ENCODE measurements at places on chromosomes 16 and 17.
A peak's percentile ranks its signal among the peaks of the same experiment; 100 is the strongest.

DNA sequence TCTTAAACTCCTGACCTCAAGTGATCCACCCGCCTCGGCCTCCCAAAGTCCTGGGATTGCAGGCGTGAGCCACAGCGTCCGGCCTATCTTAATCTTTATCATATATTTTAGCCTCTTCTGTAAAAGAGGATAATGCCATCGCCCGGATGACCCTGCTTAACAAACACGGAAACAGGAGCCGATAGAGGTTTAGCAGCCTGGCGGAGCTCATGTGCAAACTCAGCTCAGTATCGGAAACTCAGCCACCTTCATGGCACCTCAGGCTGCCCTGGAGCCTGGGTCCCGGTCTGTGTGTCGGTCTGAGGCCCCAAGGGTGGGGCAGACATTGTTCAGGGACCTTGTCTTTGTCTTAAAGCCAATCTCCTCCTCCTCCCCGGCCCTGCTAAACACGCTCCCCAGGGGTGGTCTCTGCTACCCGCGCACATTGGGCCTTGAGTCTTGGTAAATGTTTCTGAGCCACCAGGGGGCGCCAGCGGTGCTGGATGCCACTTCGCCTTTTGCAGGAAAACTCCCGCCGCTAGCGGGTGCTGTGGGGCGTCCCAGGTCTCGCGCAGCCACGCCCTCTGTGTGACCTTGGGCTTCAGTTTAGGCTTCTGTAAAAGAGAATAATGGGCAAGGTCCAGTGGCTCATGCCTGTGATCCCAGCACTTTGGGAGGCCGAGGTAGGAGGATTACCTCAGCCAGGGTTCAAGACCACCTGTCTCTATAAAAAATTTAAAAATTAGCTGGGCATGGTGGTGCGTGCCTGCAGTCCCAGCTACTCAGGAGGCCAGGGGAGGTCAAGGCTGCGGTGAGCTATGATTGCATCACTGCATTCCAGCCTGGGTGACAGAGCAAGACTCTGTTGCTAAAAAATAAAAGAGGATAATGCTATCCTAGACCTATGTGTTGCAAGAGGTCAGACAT lies 2.7 kb downstream of the CETP start:
- peak; percentile 82 for DNase-seq

- DNase-seq: peak; percentile 87
These were observed 8.2 kb downstream of the PLCD3 start for GRCh38 chr17:45123930-45124796.

DNA sequence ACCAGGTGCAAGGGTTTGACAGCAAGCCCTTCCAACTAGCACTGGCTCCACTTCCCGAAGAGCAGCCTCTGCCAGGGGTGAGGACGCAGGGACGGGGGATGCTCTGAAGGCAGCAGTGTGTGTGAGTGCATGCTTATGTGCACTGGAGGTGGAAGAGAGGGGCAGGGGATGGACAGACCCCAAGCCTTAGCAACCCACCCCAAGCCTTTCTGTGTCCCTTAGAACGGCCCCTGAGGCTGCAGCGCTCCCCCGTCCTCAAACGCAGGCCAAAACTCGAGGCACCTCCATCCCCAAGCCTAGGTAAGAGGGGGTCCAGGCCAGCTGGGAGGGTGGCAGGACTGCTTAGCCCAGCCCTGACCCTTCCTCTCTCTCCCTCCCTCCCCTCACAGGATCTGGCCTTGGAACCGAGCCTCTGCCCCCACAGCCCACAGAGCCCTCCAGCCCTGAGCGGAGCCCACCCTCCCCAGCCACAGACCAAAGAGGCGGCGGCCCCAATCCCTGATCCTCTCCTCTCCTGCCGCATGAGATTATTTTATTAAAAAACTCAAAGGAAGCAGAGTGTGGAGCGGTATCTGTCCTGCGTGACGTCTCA lies 2.9 kb downstream of the ACD start:
- DNase-seq: no peak

DNA sequence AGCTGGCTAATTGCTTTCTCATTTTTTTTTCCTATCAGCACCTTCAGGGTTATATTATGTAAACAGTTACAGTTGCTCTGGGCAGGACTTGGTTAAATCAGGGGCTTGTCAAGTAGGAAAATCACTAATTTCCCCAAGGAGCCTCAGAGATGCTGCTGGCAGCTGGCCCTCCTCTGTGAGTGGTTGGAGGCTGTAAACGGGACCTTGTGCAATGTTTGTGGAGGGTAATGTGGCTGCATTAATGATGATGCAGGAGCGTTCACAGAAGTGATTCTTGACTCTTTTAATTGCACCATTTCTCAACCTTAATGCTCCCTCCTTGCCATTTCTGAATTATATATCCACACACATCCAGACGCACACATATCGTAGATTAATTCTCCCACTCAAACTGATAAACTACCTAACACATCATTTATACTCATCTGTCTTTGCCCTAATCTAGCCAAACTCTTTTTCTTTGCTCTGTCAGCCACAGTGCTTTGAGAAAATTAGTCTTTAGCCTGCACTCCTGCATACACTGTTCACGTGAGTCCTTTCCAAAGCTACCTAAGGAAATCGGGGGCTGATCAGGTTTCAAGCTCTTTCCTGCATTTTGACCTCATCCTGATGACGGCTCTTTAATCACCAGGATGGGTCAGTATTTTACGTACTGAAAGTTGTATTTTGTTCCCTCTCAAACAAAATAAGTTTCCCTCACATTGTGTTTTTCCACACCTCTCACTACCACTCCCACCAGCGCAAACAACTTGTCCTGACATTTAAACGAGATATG lies 154.4 kb upstream of the PIRT start:
- DNase-seq: no peak

- peak; percentile 52 for DNase-seq
These were observed 34.4 kb downstream of the WWP2 start for GRCh38 chr16:69796285-69797118.

- DNase-seq: no peak
These were observed 24.3 kb upstream of the RFFL start for GRCh38 chr17:35087731-35088355.

GRCh38 chr17:12386225-12386624 lies 279.5 kb upstream of the MYOCD start:
- DNase-seq: no peak

DNA sequence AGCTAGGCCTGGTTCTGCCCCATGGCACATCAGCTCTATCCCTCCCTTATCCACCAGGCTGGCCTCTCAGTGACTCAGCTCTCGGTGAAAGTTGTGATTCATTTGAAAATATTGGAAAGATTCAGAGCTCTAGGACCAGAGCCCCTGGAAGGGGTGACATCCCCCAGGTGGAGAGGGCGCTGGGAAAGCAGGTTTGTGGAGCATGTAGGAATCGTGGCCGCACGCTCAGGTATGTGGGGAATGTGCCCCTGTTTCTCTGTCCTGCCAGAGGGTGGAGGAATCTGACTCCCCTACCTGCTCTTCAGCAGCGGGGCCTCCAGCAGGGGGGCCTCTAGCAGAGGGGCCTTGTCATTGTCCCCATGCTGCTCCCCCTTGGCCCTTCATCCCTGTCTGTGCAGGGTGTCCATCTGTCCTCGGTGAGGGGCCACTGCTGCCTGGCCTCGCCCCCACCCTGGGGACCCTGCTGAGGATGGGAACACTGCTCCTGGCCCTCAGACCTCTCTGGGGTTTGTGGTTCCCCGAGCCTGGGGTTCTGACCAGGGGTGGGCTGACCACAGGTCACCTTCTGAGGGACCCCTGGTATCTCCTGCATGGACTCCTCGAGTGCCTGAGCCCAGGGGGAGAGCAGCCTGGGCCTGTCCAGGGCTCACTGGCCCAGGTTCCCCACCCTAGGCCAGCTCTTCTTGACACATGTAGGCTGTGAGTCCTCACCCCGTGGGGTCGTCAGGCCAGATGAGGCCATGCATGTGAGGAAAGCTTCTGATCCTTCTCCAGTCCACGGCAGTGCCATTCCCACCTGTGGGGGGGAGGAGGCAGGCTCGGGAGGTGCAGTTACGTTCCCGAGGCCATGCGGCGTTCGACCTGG lies 47.5 kb downstream of the NT5M start:
- DNase-seq: no peak

DNA sequence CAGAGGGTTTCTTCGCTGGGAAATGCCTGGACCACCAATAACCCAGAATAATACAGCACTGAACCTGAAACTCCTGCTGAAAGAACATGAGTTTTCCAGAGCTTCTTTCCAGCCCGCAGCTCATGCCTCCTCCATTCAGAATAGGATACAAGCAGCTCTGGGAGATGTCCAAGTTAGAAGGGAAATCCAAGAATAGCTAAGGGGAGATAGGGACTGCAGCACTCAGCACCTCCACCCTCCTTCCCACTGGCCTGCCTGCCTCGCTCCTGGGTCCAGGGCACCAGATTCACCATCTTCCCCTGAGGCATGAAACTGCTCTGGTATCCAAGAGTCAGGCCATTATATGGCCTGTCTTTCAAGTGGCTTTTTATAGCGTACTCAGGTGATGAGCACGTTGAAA lies 4.1 kb downstream of the KRT31 start:
- DNase-seq: no peak

GRCh38 chr17:77503293-77503655 lies 362.5 kb downstream of the SEC14L1 start:
- DNase-seq: no peak

DNA sequence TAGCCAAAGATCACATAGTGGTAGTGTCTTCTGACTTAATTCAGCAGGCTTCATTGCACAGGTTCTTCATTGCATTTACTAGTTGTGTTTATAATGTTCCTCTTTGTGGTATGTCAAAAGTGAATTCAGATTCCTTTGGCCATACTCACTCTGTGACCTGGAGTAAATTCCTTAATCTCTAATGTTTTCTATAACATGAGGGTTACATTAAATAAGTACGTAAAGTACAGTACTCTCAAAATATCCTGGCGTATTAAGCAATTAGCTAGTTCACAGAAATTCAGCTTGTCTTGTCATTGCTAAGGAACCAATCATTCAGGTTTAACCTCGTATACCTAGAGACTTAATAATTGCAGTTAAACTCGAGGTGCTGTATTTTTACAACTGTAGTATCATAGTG lies 4.2 kb downstream of the RPS6KB1 start:
- no peak for DNase-seq

- DNase-seq: peak; percentile 52
These were observed 1.5 kb upstream of the FBXL19 start for GRCh38 chr16:30921748-30922419.

DNA sequence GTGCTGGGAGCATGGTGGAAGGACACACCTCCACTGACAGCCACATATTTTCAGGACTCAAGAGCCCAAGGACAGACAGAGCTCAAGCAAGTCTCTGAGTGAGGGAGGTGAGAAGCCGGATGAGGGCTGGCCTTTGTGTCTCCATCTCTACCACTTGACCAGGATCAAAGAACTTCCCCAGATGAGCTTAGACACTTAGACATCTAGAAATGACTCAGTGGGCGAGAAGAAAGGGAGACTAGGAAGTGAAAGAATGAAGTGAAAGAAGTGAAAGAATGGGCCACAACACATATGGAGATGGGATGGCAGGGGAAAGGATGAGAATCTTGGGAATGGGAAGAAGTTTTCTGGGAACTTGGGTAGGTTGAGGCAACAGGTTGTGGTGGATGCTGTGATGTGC lies 274.9 kb upstream of the CCL2 start:
- DNase-seq: no peak

- no peak for DNase-seq
These were observed 17.7 kb upstream of the KCTD5 start for GRCh38 chr16:2664574-2664982.

DNA sequence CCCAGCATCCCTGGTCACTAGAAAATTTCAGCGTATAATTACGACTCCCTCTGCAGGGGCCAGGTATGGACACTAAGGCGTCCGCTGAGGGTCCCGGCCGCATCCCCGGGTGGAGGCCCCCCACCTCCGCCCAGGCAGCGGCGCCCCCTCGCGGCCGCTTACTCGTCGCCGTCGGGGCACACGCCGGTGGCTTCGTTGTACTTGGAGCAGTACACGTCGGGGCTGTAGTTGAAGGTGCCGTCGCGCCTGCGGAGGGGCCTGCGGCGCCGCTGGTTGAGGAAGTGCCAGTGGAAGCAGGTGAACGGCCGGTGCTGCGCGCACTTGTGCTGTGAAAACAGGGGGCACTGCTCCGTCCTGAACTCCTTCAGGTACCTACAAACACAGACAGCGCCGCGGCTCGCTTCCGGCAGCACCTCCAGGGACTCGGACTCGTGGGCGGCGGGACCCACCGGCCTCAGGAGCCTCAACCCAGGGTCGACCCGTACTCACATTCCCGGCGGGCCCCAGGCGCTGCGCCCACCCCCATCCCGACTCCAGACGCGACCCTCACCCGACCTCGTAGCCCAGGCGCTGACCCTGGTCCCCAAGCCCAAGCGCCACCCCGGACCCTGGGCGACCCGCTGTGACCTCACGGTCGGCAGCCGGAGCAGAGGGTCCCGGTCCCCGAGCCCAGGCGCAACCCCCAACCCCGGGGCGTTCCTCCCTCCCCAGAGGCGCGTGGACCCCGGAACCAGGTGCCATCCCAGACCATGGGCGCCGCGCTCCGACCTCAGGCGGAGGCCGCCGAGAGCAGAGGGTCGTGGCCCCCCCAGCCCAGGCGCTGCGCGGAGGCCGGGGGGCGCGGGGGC lies 596 bp downstream of the UNKL start:
- no peak for DNase-seq

GRCh38 chr16:72291121-72291520 lies 119.2 kb upstream of the PMFBP1 start:
- DNase-seq: peak; percentile 59

DNA sequence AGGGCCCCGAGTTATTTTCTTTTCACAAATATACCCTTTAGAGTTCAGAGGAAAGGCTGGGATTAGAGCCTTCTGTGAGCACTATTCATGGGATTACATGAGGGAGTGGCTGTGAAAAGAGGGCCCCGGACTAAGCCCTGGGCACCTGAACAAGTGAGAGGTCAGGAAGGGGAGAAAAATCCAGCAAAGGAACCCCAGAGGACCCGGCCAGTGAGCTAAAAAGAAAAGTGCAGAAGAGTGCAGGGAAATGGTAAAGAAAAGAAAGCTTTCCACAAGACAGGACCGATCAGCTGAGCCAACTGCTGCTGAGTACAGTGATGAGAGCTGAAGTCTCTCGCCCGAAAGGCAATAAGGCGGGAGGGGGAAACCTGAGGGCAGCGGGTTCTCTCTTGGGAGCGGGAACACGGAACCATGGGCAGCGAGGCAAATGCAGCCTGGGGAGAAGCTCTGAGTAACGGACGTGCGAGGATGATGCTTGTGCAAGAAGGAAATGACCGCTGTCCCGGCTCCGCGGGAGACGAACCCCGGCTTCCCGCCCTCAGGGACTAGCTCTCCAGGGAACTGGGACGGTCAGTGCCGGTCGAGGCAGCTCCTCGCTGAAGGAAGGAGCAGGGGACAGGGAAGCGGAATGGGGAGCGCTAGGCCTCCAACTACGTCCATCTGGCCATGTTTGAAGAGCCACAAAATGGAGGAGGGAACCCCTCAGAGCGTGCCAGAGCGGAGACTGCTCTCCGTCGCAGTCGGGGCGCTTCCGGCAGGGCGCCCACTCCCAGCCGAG lies 665 bp upstream of the ALDH3A2 start:
- DNase-seq: peak; percentile 43

All from RCC 7860 (cell line).